ENCODE measurements at places on chromosomes 2 and 18.

- DNase-seq: no peak
These were observed 297.7 kb downstream of the NCKAP5 start for GRCh38 chr2:133270550-133270949.

- no peak for DNase-seq
These were observed 85.2 kb upstream of the HNMT start for GRCh38 chr2:137879121-137879520.

GRCh38 chr2:46296216-46296839 lies 879 bp upstream of the EPAS1 start:
- no peak for DNase-seq

DNA sequence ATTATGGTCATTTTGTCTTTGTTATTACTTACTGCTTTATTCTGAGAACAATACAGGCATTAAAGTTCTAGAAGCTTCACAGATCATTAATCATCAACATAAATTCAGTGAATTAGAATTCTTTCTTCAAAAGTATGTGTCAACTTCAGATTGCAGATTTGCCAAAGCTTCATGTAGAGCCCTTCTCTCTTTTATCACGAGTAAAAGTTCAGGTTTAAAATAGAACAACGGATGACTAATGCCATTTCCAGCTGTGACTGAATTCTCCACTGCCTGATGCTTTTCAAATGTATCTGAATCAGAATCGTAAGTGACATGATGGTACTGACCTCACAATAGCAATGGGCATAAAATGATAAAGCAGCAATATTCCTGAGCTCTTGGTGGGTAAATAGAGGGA lies 116.0 kb downstream of the ABCA12 start:
- DNase-seq: no peak

GRCh38 chr18:3852321-3852720 lies 402.3 kb downstream of the TGIF1 start:
- no peak for DNase-seq

GRCh38 chr2:196719110-196719872 lies 79.8 kb downstream of the CCDC150 start:
- DNase-seq: no peak

- DNase-seq: no peak
These were observed 39.1 kb downstream of the VWA3B start for GRCh38 chr2:98126061-98126460.

DNA sequence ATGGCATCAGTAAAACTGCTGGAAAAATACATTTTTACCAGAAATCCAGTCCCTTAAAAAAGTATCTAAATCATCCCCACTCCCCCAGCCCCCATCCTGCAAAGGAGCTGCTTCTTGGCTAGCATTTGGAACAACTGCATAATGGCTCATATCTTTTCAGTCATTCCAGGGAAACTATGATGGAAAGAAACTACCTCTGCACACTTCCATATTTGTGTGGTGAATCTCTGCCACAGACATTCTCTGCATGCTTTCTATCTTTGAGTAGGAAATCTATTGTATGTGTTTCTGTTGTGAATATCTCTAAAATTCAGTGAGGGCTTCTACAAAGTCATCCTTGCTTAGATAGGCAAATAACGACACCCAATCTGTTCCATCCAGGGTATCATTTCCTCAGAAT lies 632.3 kb downstream of the LRP1B start:
- no peak for DNase-seq

DNA sequence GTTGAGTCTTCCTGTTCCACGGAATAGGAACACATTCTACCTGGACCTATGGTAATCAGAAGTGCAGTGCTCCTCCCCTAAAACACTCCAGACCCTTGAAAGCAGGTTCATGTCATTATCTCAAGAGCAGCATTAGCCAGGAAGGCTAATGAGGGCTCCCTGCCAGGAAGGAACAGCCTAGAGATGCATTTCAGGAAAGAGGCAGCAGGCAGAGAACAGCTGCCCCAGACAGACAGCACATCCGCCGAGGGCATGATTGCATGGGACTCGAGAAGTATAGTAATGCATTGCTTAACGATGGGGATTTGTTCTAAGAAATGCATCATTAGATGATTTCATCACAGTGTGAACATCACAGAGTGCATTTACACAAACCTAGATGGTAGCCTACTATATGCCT lies 171.5 kb downstream of the ALK start:
- DNase-seq: no peak

GRCh38 chr18:59874166-59874565 lies 25.6 kb upstream of the PMAIP1 start:
- no peak for DNase-seq
